ENCODE measurements at places on chromosomes 6 and 20. TPM values are rescaled to one million over a fixed set of nuclear protein-coding genes. Genes with fewer than 3 reads are reported as not detected.

- DNase-seq, result no peak
Observed at GRCh38 chr20:46581391-46581790, 30.9 kb upstream of the OCSTAMP start.

GRCh38 chr6:26318459-26319404, 46.3 kb upstream of the BTN3A2 start:
- DNase-seq, result no peak

DNA sequence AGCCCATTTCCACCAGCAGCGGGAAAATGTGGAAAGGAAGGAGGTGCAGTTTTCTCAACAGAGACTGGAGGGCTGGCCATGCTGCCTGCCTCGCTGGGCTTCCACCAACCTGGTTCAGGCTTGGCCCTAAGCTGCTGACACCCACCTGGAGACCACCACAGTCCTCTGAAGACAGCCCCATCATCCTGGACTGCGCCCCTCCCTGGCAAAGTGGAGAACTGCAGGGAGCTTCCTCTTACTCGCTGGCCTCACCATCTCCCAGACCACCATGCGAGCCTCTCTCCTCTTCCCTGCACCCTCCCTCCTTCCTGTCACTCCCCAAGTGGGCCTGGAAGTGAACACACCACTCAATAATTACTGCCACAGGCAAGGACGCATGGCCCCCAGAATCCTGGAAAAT, 71.5 kb downstream of the PSMG4 start:
- no peak for DNase-seq

- DNase-seq, result no peak
Observed at GRCh38 chr20:23459461-23460150, 6.9 kb upstream of the CST11 start.

- no peak for DNase-seq
Observed at GRCh38 chr20:7308163-7308562, 540.7 kb downstream of the BMP2 start.

DNA sequence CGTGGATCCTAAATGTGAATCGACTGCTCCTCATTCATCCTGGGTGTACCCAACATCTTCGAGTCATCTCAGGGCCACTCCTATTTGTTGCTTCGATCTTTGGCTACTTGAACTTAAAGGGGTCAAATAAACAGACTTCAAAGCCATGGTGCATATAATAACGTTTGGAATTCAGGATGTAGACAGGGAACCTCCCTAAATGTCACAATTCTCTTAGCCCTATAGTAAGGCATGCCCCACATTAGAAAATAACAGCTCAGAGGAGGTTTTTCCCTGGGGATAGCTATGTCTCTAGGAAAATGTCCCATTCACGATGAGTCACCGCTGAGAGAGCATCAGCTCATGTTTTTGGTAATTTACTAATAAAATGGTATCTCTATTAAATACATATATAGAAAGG, 54.8 kb upstream of the BMP6 start:
- DNase-seq, result no peak

DNA sequence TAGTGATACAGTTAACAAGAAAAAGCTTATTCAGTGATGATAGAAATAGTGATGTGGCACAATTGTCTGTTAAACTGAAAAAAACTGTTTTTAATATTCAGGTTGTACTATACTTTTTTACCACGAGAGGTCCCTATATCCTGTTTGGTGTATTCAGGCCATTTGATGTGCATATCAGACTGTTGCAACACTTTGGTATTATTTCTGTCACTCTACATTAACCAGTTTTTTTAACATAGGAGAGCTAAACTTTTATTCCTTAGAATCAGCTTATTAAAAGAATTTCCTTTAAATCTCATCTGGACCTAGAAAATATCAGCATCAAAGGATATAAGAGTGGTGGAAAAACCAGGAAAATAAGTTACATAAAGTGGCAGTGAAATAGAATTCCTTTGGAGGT, 36.8 kb downstream of the TSPYL4 start:
- DNase-seq, result no peak

DNA sequence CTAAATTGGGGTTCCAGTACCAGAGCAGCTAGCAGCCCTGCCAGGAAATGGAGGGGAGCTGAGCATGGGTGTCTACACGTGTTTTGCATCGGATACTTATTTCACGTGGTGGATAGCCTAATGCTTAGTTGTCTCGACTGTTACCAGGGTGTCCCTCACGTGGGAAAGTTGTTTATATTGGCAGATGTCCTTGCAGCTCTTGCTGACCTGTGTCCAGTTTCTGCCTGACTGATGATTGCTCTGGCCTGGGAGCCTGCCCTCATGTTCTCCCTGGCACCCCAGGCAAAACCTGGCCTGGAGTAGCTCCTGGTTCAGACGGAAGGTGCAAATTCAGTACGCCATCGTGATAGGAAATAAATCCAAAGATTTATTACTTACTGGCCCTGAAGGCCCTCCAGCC, 11.8 kb upstream of the FERMT1 start:
- no peak for DNase-seq

GRCh38 chr6:9398071-9398766, 962.9 kb upstream of the SLC35B3 start:
- no peak for DNase-seq

DNA sequence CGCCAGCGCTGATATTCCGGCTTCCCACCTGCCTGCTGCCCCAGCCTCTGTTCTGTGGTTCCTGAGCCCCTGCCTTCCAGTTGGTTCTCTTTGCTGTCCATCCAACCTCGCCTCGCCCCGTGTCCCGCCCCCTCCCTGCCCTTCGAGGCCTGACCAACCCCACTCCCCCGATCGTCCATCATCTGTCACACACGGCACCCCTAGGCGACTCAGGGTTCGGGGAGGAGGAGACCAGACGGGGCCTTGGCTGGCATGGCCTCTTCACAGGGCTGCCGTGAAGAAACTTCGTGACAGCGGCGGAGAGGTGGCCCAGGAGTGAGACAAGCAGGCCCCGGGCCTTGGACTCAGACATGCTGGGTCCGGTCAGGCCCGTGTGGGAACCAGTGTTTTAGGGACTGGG, 226.1 kb downstream of the QKI start:
- no peak for DNase-seq

GRCh38 chr6:125519367-125519766, 217.6 kb upstream of the HDDC2 start:
- no peak for DNase-seq

GRCh38 chr20:24497851-24498250, 28.4 kb downstream of the SYNDIG1 start:
- DNase-seq, result no peak

DNA sequence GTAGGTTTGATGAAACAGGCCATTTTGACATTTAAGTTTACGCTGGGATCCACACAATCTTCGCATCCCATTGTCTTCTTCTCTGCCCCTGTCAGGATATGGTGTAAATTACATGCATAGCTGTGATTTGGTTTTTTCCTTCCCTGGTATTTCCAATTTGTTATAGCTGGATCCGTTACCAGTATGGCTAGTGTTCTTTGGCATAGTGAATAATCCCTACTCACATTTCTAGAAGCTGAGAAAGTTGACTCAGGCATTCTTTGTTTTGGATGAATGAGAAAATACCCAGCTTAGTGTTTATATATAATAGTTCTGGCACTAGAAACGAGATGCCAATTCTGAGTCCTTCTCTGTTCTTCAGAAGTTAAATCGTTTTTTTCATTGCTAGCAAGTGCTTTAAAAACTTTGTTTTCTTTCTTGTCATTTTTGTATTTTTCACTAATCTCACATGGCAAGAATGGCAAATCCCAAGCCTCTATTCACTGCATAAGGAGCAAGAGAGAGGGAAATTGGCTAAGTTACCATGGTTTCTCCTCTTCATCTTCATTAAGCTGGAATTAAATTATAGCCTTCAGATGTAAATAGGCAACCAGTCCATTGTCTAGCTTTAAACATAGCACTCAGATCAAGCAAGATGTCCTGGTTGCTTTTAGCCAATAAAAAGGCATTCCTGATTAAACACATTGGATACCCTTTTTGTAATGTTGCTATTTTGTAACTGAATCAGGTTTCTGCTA, 91.9 kb upstream of the LAMP5 start:
- no peak for DNase-seq

GRCh38 chr20:29325304-29325640, 1932.2 kb upstream of the DEFB115 start:
- no peak for DNase-seq

GRCh38 chr20:23116311-23117089, 30.4 kb upstream of the CD93 start:
- no peak for DNase-seq

DNA sequence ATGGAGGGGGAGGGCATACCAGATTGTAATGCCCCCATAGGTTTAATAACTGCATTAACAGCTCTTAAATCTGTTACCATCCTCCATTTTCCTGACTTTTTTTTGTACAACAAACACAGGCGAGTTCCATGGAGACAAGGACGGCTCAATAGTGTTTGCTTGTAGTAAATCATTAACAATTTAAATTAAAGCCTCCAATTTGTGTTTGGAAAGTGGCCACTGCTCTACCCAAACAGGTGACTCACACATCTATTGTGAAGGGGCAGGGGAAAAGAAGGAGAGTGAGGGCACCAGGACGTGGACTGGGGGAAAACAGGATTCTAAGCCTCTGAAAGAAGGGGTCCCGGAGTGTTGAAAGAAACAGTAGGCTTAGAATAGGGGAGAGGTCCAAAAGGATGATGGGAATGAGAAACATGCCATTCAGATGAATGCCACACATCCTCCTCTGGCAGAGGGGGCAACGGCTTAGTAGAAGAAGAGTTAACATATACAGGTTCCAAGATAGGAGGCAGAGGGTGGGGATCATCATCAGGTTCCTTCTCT, 6.9 kb downstream of the GLYATL3 start:
- no peak for DNase-seq

GRCh38 chr20:11094711-11095110, 420.9 kb upstream of the JAG1 start:
- no peak for DNase-seq

DNA sequence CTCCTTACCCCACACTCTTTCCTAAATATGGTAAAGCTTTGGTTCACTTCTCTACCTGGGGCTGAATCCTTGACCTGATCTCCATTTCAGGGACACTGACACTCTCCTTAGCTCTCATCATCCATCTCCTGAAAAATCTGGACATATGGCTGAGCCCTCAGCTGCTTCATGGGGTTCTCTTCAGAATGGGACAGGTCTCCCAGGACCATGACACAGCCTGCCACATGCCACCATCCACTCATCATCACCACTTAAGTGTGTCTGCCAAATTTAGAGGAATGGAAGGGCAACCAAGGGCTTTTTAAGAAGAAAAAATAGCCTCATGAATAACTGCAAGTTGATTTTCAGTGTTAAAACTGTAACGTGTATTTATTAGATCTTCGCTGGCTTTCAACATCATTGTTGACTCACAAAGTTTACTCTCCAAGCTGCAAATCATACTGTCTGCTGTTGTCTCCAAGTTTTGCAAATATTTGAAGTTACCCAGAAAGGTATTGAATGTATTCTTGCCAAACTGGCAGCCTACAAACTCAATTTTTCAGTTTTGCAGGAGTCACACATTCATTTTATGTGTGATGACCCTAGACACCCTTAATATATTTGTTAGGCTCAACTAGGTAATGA, 41.1 kb downstream of the HS3ST5 start:
- DNase-seq, result no peak

GRCh38 chr6:3701631-3702030, 49.9 kb downstream of the PXDC1 start:
- no peak for DNase-seq

DNA sequence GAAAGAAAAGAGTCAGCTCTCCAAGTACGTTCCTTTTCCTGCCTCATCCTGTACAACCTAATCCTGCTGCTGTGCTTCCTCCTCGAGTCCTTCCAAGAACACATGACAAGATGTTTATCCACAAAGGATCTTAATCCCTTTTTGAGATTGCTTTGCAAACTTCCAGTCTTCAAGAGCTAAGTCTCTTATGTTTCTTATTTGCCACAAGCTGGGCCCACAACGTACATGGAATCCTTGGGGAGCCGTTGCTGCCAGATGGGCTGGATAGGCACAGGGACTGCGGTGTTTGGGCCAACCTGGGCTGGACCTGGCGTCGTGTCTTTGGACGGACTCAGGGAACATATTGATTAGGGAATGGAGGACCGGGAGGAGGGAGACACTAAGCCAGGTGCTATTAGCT, 79.7 kb upstream of the AFDN start:
- no peak for DNase-seq

GRCh38 chr6:158837684-158838625, 18.8 kb upstream of the EZR start:
- no peak for DNase-seq

- no peak for DNase-seq
Observed at GRCh38 chr6:113122060-113122459, 735.1 kb upstream of the MARCKS start.

DNA sequence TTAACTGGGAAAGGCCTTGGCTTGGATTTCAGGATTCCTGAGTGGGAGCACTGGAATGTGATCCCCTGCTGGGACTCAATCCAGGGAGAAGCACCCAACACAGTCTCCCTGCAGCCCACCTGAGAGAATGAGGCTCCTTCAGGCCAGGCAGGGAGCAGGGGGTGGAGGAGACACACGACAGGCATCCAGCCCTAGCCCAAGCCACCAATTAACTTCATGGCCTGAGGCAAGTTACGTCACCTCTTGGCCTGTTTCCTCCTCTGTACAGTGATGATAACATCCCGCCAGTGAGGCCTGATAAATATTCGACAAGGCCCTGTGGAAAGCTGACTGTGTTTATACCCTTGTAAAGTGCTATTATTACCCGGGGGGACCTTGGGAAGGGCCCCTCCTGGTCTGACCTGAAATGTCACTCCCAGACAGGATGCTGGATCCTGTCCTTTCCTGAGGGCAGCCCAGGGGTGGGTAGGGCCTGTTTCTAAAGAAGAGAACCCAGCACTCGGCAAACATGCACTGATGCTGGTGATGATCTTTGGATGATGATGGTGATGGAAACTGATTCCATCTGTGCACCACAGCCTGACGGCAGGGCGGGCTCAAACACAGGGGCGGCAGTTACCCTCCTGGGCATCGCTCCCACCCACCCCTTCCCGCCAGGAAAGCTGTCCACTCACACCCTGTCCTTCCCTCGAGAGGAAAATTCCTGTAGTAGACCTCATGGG, 12.4 kb downstream of the FRS3 start:
- no peak for DNase-seq

HLA-DRA gene
- total RNA-seq, result 9.8 TPM

MATN4 gene
- total RNA-seq, result 0.64 TPM

UST gene
- total RNA-seq, result 0.82 TPM

RSPO3 gene
- not detected for total RNA-seq

NOTCH4 gene
- 1.3 TPM for total RNA-seq

PNRC1 gene
- 84.5 TPM for total RNA-seq

SPINT4 gene
- total RNA-seq, result not detected

EYA4 gene
- total RNA-seq, result not detected

FKBP5 gene
- 110 TPM for total RNA-seq

LRFN2 gene
- not detected for total RNA-seq

TCF15 gene
- 0.23 TPM for total RNA-seq

MLIP gene
- not detected for total RNA-seq

CLPSL1 gene
- not detected for total RNA-seq

BPIFA1 gene
- total RNA-seq, result not detected

QRSL1 gene
- 22.2 TPM for total RNA-seq

Measured in activated naive CD8-positive, alpha-beta T cell treated with anti-CD3 and anti-CD28 coated beads for 36 hours (primary cell).